Camera-type eye (tissue), 1 donor: ENCODE measurements at places on chromosomes 16 and 17. TPM values are rescaled to one million over a fixed set of nuclear protein-coding genes. Genes with fewer than 3 reads are reported as not detected.

The ATP2A3 gene
- total RNA-seq = 10.7 TPM

The UMOD gene
- not detected for total RNA-seq

The TM4SF5 gene
- total RNA-seq = not detected

The SLC2A4 gene
- 5.4 TPM for total RNA-seq

The MT1F gene
- total RNA-seq = 0.77 TPM

The HCRT gene
- 1.4 TPM for total RNA-seq

The PERCC1 gene
- 6.9 TPM for total RNA-seq

The PRR11 gene
- 255 TPM for total RNA-seq

The FOXN1 gene
- not detected for total RNA-seq

The RND2 gene
- total RNA-seq = 8.2 TPM

The KRTAP16-1 gene
- not detected for total RNA-seq

The NPW gene
- 2.0 TPM for total RNA-seq

The PNMT gene
- 1.2 TPM for total RNA-seq

The KRTAP4-4 gene
- total RNA-seq = not detected

The MYH2 gene
- total RNA-seq = 272 TPM

The CCL8 gene
- total RNA-seq = 0.33 TPM

The CD2BP2 gene
- 38.5 TPM for total RNA-seq

The ITGB3 gene
- total RNA-seq = 18.4 TPM

The CLEC18B gene
- 6.3 TPM for total RNA-seq

The HOXB5 gene
- not detected for total RNA-seq

The OR4D1 gene
- not detected for total RNA-seq

The KCNH6 gene
- 24.6 TPM for total RNA-seq

The TBC1D3D gene
- total RNA-seq = 5.3 TPM

The HBQ1 gene
- total RNA-seq = 4.1 TPM

The KRT35 gene
- total RNA-seq = not detected

The TBC1D26 gene
- total RNA-seq = 2.9 TPM

The GPR139 gene
- total RNA-seq = 0.38 TPM

The CD300LG gene
- total RNA-seq = 0.38 TPM

The EPN3 gene
- total RNA-seq = 0.82 TPM

The NUDT16L1 gene
- total RNA-seq = 39.9 TPM

The ABCA9 gene
- 12.8 TPM for total RNA-seq

The ARHGAP44 gene
- 12.5 TPM for total RNA-seq

The SYT17 gene
- 10.2 TPM for total RNA-seq

The CDK10 gene
- 60.5 TPM for total RNA-seq

The HOXB13 gene
- total RNA-seq = not detected

The RTN4RL1 gene
- 18.1 TPM for total RNA-seq

The PYY gene
- total RNA-seq = not detected

The SMARCE1 gene
- total RNA-seq = 186 TPM

The NPIPB13 gene
- total RNA-seq = not detected

The TACO1 gene
- total RNA-seq = 14.3 TPM

The USP6 gene
- 0.82 TPM for total RNA-seq

The HOXB4 gene
- total RNA-seq = not detected

The TP53TG3C gene
- total RNA-seq = not detected

The MYH8 gene
- 63.4 TPM for total RNA-seq

The HSPB9 gene
- total RNA-seq = not detected

The LPO gene
- total RNA-seq = 0.44 TPM

The MYCBPAP gene
- 0.88 TPM for total RNA-seq

The SLC9A5 gene
- total RNA-seq = 1.0 TPM

The MAF gene
- 34.6 TPM for total RNA-seq

The PITPNM3 gene
- 5.3 TPM for total RNA-seq

The SLC5A11 gene
- not detected for total RNA-seq

The ADAD2 gene
- 4.3 TPM for total RNA-seq

The MIEF2 gene
- 46.4 TPM for total RNA-seq

The MVD gene
- 22.2 TPM for total RNA-seq

The ADAM11 gene
- total RNA-seq = 19.4 TPM

The RABEP1 gene
- total RNA-seq = 89.4 TPM

The WFIKKN2 gene
- total RNA-seq = 8.5 TPM

The NPIPA1 gene
- total RNA-seq = 104 TPM

The KRTAP1-5 gene
- total RNA-seq = not detected

The SLC5A2 gene
- 1.0 TPM for total RNA-seq
